Muscle of arm (tissue), 14 donors: ENCODE measurements at places on chromosomes 16 and 17.

GRCh38 chr16:67943619-67944504 lies at the start of gene LCAT:
TSS of gene LCAT (minus strand) at chr16:67944120. CDS start at chr16:67944101, 19 bp downstream.
- DNase-seq = no peak

GRCh38 chr16:3959148-3959547 lies 78.6 kb upstream of the CREBBP start:
- no peak for DNase-seq

DNA sequence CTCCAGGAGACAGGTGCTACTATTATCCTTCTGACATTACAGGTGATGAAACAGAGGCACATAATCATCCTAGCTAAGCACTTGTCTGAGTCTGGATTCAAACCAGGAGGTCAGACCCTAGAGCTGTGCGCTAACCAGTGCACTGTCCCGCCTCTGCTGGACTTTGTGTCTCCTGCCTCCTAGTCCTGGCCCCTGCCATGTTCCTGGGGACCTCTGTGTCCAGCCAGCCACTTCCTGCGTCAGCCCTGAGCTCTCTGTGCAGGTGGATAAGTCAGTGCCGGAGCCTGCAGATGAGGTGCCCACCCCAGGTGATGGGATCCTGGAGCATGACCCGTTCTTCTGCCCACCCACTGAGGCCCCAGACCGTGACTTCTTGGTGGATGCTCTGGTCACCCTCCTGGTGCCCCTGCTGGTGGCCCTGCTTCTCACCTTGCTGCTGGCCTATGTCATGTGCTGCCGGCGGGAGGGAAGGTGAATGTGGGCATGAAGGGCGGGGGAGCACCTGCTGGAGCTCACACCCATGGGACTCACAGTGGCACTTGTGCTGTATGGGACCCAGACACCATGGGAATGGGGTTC lies 4.2 kb downstream of the SGCA start:
- DNase-seq = no peak

DNA sequence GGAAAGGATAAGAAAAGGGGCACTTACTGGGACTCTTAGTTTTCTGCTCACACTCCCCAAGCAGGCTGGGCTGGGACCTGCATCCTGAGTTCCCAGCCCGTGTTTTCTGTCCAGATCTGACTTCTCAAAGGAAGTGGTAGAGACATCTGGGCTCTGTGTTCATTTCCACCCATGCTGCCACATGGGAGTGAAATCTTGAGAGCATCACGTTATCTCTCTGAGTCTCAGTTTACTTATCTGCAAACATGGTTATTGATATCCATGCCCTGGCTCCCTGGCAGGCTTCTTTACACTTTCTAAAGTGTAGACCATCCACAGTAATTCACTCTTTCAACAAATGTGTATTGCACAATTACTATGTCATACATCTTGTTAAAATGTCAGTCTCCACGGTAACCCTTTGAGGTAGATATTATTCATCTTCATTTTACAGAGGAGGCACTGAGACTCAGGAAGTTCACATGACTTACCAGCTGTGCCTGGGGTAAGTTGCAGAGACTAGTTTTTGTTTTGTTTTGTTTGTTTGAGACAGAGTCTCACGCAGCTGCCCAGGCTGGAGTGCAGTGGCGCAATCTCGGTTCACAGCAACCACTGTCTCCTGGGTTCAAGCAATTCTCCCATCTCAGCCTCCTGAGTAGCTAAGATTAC lies 3.4 kb downstream of the ZNF688 start:
- DNase-seq = no peak

DNA sequence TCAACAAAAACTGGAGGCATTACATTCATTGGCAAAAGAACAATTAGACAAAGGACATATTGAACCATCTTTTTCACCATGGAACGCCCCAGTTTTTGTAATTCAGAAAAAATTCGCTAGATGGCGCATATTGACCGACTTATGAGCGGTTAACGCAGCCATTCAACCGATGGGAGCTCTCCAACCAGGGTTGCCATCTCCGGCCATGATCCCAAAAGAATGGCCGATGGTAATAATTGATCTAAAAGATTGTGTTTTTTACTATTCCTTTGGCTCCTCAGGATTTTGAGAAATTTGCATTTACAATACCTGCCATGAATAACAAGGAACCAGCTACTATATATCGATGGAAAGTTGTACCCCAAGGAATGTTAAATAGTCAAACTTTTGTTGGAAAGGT lies 21.4 kb downstream of the ALOX15B start:
- peak; percentile 79 for DNase-seq

GRCh38 chr16:78877114-78877655 lies 723.4 kb downstream of the MAF start:
- no peak for DNase-seq

- DNase-seq = peak; percentile 53
Observed at GRCh38 chr17:78611607-78612006, 34.4 kb upstream of the DNAH17 start.

GRCh38 chr17:76541739-76542454 lies 2.1 kb downstream of the PRCD start:
- DNase-seq = no peak

DNA sequence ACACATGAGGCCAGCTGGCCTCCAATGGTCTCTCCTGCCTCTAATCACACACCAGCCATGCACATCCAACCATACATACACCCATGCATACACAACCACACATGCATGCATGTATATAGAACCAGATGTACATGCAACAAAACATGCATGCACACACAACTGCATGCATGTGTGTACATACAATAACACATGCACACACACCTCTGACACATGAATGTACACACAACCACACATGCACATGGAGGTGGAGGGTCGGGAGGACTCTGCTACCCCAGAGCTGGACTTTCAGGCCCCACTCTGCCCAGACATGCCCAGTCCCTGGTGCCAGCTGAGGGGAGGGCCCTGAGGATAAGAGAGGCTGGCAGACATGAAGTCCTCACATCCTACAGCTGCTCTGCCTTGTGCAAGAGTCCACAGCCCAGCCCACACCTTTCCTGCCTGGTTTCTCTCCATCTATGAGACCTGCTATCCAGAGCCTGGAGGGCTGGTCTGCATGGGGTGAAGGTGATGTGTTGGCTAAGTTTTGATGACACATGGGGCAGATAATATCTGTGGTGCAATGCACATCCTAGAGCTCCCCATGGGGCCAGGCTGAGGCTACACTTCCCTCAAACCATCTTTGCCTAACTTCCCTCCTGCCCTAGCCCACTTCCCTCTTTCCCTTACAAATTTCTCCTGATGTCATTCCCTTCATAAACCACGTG lies 50.9 kb upstream of the SDK2 start:
- DNase-seq = no peak

- DNase-seq = no peak
Observed at GRCh38 chr17:82703935-82704865, 5.7 kb upstream of the RAB40B start.

DNA sequence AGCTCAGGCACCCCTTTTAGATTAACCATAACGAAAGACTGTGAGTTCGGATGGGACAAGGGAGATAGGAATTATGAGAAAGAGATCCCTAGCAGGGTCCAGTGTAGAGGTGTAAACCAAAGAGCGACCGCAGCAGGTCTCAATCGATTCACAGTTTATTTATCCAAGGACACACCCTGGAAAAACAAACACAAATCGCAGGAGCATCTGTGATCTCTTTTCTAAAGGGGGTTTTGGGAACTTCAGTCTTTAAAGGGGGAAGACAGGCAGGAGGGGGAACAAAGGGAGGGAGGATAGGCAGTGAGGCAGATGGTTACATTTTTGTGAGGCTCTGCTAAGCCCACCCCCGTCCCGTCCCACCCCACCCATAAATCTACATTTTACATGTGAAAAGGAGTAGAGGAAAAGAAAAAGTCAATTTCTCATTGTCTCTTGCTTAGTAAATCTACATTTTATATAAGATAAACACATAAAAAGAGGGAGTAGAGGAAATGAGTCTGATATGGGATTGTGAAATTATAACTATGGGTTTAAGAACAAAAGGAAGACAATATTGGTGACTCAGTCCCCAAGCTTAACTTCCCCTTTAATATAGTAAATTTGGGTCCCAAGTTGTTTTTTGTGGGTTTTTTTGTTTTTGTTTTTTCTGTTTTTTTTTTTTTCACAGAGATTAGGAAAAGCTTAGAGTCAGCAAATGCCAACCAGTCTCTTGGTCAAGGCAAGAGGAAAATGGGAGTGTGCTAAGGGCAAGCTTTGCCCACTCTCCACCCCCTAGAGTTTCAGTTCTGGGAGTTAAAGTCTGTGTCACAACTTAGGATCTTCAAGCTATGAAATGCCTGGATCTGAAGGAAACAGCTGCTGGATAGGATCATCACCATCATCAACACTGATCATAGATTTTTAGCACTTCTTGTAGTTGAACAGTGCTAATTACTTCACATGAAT lies 160.9 kb upstream of the CDH5 start:
- no peak for DNase-seq

GRCh38 chr17:17708816-17709215 lies 27.6 kb downstream of the RAI1 start:
- DNase-seq = no peak

DNA sequence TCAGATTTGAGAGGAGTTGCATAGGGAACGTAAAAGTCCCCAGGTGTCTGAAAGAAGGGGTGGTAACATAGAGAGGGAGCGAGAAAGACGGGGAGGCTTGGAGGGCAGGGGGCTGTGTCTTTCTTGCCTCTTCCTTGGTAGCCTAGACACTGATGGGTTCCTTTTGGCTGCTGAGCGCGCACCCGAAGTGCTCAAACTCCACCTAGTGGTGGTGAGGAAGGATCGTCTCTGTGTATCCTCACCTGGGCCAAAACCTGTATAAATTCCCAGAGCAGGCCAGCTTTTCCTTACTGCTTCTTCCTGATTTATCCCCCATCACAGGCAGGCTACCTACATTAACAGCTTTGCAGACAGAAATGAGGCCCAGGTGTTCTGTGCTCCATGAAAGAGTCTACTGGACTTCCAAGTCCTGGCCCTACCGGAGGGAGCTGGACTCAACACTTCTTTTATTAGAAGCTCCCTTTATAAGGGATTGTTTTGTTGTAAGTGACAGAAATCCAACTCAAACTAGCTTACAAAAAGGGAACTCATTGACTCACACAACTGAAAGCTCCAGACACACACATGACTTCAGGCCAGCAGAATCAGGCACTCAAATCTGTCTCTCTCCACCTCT lies 5.5 kb upstream of the SLC25A35 start:
- DNase-seq = peak; percentile 63

DNA sequence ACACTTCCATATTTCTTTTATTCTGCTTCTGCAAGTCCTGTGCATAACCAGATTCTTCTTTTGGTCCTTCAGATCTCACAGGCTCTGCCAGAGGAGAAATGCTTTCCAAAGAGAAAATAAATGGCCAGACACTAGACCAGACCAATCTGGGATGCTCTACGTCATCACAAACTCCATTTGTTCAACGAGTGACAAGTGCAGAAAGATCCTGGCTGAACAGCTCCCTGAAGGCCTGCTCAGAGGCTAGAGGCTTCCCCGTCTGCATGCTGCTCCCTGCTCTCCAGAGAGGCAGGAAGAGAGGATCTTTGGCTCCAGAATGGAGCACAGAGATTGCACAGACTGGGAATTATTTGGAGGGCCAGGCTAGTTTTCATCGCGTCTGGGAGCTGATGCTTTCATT lies 232.7 kb downstream of the MAF start:
- DNase-seq = no peak

DNA sequence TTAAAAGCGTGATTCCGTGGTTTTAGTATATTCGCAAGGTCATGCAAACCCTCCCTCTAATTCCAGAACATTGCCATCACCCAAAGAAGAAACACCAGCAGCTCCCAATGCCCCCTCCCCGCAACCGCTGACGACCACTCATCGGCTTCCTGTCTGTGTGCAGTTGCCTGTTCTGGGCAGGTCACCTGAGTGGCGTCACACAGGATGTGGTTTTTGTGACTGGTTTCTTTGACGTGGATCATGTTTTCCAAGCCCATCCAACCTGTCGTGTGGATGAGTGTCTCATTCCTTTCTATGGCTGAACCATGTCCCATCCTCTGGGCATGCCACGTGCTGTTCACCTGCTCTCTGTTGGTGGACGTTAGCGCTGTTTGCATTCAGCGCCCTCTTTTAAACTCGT lies 8.2 kb upstream of the ATP2C2 start:
- DNase-seq = no peak

- DNase-seq = peak; percentile 40
Observed at GRCh38 chr17:13562271-13562800, 39.4 kb downstream of the HS3ST3A1 start.

GRCh38 chr17:76384987-76385891 lies 830 bp downstream of the SPHK1 start:
- DNase-seq = no peak

DNA sequence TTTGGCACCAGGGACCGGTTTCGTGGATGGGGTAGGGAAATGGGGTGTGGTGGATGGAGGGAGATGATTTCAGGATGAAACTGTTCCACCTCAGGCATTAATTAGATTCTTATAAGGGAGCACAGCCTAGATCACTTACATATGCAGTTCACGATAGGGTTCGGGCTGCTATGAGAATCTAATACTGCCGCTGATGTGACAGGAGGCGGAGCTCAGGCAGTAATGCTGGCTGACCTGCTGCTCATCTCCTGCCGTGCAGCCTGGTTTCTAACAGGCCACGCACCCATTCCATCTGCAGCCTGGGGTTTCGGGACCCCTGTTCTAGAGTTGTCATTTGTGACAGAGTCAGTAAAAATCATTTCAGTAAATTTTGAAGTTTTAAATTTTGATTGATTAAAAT lies 99.7 kb downstream of the CHD9 start:
- DNase-seq = no peak

- no peak for DNase-seq
Observed at GRCh38 chr17:2347805-2348685, 10.7 kb downstream of the SGSM2 start.

GRCh38 chr17:51245535-51245934 lies 14.3 kb downstream of the MBTD1 start:
- no peak for DNase-seq

DNA sequence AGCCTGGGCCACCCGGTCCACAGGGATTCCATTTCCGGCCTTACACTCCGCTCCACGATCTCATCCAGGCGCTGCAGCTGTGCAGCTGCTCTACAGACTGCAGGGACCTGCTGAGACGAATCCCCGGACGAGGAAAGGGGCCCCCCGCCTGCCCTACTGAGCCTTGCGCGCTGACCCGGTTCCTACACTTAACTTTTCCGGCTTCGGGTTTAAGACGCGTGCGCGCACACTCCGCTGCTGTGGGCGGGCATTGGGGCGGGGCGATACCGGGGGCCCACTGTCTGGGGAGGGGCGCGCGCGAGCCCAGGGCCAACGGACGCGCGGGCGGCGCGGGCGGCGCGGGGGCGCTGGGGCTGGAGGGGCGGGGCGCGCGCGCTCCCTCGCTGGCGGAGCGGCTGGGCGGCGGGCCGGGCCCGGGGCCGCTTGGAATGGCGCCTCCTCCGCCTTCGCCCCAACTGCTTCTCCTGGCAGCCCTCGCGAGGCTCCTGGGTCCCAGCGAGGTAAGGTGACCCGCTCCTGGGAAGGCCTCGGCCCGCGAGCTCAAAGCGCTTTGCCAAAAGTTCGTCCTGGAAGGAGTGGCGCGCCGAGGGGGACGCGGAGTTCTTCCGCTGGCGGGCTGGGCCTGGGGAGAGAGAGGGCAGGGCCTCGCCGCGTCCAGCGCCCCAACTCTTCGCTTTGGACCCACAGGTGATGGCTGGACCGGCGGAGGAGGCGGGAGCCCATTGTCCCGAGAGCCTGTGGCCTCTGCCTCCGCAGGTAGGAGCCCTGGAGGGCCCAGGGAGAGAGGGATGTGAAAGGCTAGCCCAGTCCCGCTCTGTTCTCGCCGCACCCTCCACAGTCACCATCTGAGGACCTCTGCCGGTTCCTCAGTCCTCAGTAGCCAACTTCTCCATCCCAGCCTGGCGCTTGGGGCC lies at the start of gene TP53I13:
Gene TP53I13, plus strand, starts transcription at position 371 of the 914 bp plus-strand sequence. Its CDS starts 58 bp downstream, at position 429.
- DNase-seq = peak; percentile 86

GRCh38 chr17:40597156-40597555 lies 31.9 kb upstream of the CCR7 start:
- DNase-seq = no peak
